ENCODE measurements at places on chromosomes 12 and 14.

GRCh38 chr14:85366226-85366625, 163.7 kb upstream of the FLRT2 start:
- no peak for DNase-seq

- no peak for DNase-seq
Observed at GRCh38 chr14:98931911-98932310, 340.1 kb downstream of the BCL11B start.

GRCh38 chr12:104469523-104469922, 12.8 kb downstream of the CHST11 start:
- DNase-seq, result no peak

- no peak for DNase-seq
Observed at GRCh38 chr12:108820707-108821406, 36.5 kb downstream of the SSH1 start.

- DNase-seq, result no peak
Observed at GRCh38 chr12:15987696-15988095, 76.6 kb downstream of the DERA start.

GRCh38 chr12:57745485-57745881, 644 bp downstream of the TSPAN31 start:
- no peak for DNase-seq

- DNase-seq, result no peak
Observed at GRCh38 chr12:101745481-101745880, 6.2 kb upstream of the SYCP3 start.

DNA sequence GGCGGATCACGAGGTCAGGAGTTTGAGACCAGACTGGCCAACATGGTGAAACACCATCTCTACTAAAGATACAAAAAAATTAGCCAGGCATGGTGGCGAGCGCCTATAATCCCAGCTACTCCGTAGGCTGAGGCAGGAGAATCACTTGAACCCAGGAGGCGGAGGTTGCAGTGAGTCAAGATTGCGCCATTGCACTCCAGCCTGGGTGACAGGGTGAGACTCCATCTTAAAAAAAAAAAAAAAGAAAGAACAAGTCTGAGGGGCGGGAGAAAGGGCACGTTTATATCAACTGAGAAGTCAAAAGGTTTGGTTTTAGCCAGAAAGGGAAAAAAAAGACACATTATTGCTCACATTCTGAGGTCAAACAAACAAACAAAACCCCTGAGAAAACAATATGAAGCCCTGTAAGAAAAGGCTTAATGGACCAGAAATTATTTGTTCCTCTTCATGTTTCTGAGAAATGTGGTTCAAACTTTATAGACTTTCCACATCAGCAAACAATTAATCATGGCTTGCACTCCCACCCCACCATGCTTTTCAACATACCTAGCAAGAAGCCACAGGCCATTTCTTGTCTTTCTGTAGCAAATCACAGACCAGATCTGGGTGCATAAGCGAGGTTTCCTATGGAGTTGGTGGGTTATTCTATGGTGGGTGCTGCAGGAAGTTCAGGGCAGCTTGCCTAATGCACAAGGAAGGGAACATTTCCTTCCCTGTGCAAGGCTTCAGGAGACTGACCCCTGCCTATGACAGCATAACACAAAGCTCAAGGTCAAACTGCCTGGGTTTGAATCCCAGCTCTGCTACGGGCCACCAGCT, 80.1 kb downstream of the SSPN start:
- DNase-seq, result no peak

GRCh38 chr14:34993426-34993825, 10.6 kb downstream of the SRP54 start:
- DNase-seq, result no peak

DNA sequence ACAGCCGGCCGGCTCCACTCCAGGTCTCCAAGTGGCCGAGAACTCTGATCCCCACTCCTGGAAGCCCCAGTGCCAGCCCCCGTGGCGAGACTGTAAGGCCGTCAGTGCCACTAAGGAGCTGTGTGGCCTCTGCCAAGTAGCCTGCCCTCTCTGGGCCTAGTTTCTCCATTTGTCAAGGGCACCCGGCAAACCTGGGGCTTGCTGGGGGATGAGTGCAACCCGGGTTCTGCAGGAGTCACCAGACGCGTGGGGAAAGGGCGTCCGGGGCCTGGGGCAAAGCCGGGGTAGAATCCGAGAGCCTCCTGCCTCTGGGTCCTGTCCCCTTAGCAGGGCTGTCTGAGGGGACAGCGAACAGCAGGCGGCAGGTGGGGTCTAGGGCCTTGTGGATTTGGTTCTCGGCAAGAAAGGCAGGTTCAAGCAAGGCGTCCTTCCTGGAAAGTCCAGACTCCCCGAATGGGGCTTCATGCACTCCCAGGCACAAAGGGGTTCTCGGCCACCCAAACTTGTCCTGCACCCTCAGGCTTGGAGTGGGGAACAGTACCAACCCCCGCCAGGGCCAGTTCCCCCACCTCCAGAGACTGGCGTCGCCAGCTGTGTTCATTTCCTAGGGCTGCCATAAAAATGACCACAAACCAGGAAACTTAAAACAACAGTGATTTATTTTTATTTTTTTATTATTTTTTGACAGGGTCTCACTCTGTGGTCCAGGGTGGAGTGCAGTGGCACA, 56.0 kb downstream of the NCOR2 start:
- DNase-seq, result no peak

DNA sequence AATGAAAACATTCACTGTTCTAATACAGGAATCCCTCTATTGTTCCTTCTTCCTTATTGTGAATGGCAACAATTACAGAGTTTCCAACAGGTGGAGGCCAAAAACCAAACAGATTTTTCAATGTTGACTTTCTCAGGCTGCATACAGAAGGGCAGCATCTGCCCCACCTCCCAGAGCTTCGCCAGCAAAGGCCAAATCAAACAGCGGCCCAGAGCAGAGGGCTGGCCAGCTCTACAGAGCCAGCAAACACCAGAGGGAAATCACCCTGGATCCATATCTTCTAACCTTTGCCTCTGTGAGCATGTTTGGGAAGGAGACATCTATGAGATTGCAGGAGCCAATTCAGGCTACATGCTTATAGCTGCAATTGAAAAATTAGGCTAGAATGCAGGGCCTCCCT, 4.4 kb upstream of the CRACR2A start:
- DNase-seq, result no peak
